HFFc6 (cell line): ENCODE measurements at places on chromosomes 11 and 22. TPM values are rescaled to one million over a fixed set of nuclear protein-coding genes. Genes with fewer than 3 reads are reported as not detected.

The ASPHD2 gene
- 1.1 to 2.3 TPM (median 2.0 TPM) in 3 replicates for total RNA-seq

The CALCB gene
- total RNA-seq: not detected in 3 replicates

The MMP8 gene
- total RNA-seq: not detected in 3 replicates

DNA sequence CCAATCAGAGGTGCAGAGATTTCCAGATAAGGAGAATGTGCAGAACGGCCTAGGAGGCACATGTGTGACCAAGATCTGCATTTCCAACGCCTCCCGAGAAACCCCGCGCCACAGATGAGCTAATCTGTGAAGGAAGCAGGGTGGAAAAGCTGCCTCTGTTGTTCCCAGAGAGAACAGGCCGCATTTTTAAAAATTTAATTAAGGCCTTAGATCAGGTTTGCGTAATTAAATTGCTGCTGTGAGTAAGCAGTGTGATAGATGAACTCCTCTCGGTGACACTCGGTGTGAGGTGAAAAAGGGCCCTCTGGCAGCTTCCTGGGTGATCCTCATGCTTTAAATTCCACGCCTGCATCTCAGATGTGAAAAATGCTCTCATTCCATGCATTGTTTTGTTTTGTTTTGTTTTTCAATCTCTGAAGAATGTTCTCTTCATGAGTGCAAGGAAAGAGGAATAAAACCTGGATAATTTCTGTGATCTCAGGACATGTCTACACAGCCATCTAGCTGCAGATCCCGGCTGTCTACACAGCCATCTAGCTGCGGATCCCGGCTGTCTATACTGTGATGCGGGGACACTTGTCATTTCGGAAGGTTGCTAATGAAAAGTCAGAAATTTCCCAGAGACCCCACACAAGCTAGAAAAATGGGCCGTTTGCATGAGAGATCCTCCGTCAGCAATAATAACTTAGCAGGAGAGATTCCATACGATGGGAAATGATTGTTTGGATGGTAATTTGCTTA is 1398.9 kb downstream of the BRD1 start:
- peak; percentile 1 for DNase-seq

DNA sequence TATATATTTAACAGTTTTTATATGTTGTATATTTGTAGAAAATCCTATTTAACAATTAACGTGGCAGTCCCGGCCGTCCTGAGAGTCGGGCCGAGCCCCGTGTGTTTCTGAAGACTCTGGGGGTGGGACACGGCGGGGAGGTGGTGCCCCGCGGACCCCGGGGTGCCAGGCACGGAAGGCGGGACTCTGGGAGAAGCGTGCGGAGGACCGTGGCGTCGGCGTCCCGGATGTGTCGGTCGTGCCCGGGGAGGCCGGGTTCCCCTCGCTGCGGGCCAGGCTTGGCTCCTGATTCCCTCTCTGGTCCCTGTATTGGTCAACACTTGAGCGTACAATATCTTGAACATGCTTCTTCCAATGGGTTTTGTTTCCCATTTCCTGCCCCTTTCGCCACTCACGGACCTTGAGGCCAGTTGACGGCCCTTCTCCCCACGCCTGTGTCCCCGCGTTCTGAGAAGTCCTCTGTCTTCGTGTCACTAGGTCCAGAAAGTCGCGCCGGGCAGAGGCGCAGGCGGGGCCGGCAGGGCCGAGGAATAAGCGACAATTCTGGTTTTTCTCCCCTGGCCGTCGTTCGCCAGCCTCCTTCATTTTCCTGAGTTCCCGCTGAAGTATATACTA is 1076.7 kb downstream of the BRD1 start:
- no peak for DNase-seq

DNA sequence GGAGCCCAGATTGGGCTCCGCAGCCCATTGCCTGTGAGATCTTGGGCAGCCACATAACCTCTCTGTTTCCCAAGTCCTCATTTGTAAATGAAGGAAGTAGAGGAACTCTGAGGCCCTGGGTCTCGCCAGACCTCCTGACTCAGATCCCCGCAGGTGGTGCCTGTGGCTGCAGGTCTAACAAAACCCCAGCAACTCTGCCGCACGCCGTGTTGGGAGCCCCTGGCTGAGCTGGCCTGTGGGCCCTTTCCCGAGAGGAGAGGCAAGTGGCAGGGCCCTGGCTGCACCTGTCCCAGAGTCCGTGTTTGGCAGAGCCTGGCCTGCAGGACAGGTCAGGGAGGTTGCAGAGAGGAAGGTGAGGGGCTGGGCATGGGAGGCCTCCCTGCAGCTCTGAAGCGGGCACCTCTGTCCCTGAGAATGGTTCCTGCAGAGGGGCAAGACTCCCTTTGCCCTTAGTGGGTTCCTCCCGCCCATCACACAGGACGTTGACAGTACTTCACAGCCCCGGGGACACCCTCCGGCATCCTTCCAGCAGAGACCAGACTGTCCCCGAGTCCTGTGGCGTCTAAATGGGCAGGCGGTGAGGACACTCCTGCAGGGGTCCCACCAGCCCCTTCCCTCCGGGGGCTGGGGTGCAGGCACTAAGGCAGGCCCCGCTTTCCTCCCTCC is 67.7 kb downstream of the ARHGAP8 start:
- DNase-seq: no peak

GRCh38 chr11:61967924-61968757 is 707 bp upstream of the FTH1 start:
- no peak for DNase-seq

- DNase-seq: no peak
Observed at GRCh38 chr11:17687946-17688670, 31.3 kb upstream of the MYOD1 start.

- peak; percentile 15 for DNase-seq
Observed at GRCh38 chr22:22576244-22576988, 17.4 kb upstream of the PRAME start.

DNA sequence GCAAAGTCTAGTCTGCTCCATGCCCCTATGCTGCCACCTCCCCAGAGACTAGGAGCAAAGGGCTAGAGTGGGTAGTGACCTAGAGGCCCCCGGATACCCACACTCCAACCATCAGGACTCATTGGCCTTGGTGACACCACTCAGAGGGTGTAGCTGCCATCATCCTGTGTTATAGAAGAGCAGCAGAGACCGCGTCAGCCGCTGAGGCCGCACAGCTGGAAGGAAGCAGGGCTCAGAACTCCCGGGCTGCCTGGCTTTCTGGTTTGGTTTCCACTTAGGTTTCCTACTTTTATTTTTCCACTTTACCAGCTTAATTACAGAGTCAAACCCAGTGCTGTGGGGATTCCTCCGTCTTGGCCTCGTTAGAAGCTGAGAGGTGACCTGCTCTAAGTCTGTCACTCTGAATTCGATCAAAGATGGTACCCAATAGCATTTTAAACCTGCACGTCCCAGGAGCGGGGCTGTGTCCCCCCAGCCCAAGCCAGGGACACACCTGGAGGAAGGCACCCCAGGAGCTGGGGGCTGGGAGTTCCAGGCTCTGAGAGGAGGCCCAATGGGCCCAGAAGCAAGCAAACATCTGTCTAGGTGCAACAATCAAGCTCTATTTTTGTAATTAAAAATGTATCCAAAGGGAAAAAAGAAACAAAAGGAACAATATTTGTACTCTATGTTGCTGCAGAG is 2.1 kb upstream of the CDKN1C start:
- no peak for DNase-seq

GRCh38 chr11:8926236-8926635 is 6.5 kb downstream of the C11orf16 start:
- DNase-seq: no peak

GRCh38 chr11:110710628-110711381 is 1.4 kb downstream of the ARHGAP20 start:
- DNase-seq: no peak

- peak; percentile 83 for DNase-seq
Observed at GRCh38 chr11:63567044-63567840, 4.1 kb upstream of the PLAAT2 start.
